ENCODE measurements at places on chromosomes 3 and 15.

DNA sequence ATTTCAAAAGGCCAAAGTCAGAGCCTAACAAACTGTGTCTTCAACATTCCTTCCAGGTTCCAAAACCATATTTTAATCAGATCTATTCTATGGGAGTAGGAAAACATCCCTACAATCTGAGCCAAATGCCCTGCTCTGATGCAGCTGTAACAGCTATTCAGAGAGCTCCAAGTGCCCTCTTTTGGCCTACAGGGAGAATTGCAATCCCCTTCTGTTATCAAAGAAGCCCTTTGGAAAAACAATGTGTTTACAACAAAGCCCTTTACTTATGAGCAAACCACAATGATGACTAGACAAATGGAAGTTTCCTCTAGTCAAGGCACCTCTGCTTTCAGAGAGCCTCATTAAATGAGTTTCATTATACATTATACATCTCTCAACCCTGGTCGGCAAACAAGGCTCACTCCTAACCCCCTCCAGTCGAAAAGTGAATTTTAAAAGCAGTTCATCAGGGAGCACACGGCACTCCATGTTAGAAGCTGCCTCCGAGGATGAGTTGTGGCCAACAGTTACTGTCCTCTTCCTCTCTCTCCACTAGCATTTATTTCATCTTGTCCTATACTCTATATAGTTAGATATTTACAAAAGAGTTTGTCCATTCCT is 42.6 kb upstream of the TMCO5A start:
- DNase-seq: peak; percentile 1

DNA sequence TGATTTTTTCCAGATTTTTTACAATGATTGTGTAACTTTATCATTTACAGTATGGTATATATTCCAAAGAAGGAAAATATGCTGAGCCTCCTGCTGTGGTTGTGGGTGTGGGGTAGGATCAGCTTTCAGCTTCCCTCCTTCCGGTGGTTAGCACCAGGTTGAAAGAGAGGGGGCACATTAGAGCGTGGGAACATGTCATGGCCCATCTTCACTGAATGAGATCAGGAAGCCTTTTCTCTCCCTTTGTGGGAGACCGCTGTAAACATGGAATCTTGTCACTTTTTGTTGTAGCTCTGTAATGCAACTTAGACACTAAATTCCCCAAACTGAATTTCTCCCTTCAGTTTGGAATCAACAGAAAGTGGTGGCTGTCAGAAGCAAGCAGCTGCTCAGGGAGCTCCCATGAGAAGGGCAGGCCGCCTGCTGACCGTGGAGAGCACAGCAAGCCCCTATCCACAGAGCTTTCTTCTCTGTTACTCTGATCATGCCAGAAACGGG is 86.7 kb upstream of the LIMD1 start:
- no peak for DNase-seq

GRCh38 chr3:107985496-107985895 is 105.3 kb downstream of the CD47 start:
- DNase-seq: no peak

GRCh38 chr15:71679793-71680353 is 130.5 kb upstream of the NR2E3 start:
- DNase-seq: no peak

- DNase-seq: no peak
These were observed 12.4 kb downstream of the GP5 start for GRCh38 chr3:194386648-194387047.

- DNase-seq: no peak
These were observed 34.3 kb upstream of the CMC1 start for GRCh38 chr3:28207000-28207733.

DNA sequence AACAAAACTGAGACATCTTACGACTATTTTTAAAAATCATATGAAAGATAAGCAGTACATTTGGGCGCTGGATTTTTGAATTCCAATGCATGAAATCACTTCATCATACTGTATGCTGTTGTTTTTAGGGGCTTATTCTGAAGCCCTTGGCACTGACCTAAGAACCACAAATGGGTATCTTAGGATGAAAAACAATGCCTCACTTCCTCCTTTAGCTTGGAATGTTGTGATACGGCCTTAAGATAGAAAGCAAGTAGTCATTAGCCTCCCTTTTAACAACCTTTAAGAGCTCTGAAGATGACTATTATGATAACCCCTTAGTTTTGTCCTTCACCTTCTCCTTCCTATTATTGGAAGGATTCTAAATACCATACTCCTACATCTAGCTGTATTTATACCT is 289.8 kb downstream of the ARPP21 start:
- no peak for DNase-seq

GRCh38 chr3:186594591-186595113 is 18.2 kb upstream of the AHSG start:
- DNase-seq: no peak

GRCh38 chr15:83292317-83292716 is 7.9 kb upstream of the BNC1 start:
- no peak for DNase-seq

DNA sequence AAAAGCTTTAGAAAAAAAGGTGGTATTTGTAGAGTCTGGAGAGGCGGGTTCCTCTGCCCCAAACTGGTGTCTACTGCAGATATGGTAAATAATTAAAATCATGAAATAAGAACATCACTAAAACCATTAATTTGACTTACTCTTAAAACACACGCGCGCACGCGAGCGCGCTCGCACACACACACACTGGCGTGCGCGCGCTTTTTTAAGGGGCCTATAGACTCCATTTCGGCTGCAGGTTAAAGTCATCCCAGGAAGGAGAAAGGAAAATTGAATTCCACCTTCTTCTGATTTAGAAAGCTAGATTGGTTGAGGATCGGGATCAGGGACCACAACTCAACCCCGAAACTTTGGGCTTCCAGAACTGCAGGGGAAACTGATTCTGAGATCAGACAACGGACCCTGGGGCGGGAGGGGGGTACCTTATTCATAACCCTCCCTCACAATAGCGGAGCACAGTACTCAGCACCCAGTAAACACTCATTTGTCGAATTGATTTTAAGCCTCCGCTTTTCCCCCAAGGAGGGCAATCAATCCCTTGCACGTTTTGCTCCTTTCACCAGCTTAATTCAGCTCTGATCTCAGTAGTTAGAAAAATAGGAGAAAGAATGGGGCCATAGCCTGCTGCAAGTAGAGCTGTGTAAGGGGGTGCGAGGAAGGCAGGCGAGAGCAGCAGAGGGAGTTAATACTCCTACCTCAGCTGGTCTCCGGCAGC is 509 bp upstream of the LRRC3B start:
- no peak for DNase-seq

GRCh38 chr15:51837792-51838251 is 8.4 kb downstream of the TMOD3 start:
- DNase-seq: no peak

GRCh38 chr15:60353245-60353920 is 44.4 kb downstream of the ANXA2 start:
- no peak for DNase-seq

DNA sequence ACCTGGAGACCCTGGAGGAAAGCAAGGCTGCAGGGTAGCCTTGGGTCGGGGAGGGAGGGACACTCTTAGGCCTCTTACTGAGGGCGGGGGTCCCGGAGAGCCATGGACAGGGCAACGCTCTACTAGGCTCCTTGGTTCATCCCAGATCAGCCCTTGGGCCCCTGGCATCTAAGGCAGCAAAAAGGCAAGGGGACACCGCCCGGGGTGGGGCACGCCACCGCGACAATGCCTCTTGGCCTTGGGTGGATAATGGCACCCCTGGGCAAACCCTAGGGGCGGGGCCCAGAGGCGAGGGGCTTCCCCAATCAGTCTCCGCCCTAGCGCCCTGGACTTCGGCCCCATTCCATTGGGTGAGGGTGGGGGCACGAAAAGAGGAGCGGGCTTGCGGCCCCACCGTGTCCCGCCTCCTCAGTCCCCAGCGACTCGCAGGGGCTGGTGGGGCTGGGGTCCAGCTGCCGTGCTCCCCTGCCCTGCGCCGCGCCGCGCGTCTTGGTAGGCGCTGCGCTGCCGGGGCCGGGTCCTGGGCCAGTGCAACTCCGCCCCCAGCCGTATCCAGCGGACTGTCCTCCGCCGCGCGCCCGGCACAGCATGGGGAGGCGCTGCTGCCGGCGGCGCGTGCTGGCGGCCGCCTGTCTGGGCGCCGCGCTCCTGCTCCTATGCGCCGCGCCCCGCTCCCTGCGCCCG is at the start of gene CHST13:
TSS of gene CHST13 (plus strand) at position 411 of the 684 bp plus-strand sequence. CDS start at position 589, 178 bp downstream.
- DNase-seq: no peak

GRCh38 chr3:172391592-172392302 is 56.5 kb downstream of the GHSR start:
- no peak for DNase-seq

DNA sequence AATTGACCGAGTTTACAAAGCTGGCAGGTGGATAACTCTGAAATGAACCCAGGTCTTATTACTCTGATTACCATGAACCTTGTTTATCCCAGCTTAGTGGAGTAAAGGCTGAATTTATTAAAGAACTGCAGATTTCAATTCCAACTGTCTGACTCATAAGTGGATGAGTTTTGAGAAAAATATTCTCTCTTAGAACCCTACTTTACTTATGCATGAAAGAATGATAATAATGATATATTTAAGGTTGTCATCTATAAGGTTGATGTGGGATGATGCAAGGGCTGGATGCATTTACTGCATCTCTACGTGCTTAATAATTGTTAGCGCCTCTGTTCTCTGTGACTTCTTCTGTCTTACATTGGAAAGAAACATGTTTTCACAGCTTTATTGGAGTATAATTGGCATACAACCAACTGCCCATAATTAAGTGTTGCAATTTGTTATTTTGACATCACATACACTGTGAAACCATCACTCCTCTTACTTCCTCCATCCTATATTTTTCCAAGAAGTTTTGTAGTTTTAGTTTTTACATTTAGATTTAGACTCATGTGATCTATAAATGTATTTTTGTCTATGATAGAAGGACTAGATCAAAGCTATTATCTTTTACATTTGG is 771.2 kb upstream of the ARRDC4 start:
- DNase-seq: no peak

- DNase-seq: no peak
These were observed 31.9 kb downstream of the RAD18 start for GRCh38 chr3:8931342-8931741.

DNA sequence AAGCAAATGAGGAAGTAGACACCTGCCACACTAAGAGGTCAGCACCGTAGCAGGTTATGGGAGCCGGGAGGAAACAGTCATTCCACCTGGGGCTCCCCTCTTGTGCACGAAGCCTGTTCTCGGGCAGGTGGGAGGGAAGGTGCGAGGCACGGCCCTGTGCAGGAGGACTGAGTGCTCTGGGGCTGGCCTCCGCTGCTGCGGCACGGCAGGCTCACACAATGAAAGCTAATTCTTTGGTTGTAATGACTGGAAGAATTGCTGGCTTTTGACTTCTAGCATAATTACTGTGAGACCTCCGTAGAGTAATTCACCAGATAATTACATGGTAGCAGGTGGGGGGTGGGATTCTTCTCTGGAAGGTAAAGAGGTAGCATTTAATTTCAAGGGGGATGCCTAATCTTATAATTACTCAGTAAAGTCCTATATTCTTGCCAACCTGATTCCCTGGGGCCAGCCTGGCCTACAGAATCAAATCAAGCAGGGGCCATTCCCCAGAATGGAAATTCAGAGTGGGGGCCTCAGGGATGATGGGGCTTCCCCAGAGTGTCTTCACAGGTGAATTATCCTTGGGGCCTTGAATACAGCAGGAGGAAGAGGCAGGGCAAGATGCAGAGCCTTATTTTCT is 129.1 kb downstream of the TPRA1 start:
- no peak for DNase-seq

GRCh38 chr3:10286596-10287295 is 6.0 kb downstream of the GHRL start:
- DNase-seq: peak; percentile 3

GRCh38 chr3:196237203-196237602 is 20.9 kb downstream of the SLC51A start:
- peak; percentile 8 for DNase-seq

- DNase-seq: no peak
These were observed 3.5 kb downstream of the VIPR1 start for GRCh38 chr3:42505849-42506410.

DNA sequence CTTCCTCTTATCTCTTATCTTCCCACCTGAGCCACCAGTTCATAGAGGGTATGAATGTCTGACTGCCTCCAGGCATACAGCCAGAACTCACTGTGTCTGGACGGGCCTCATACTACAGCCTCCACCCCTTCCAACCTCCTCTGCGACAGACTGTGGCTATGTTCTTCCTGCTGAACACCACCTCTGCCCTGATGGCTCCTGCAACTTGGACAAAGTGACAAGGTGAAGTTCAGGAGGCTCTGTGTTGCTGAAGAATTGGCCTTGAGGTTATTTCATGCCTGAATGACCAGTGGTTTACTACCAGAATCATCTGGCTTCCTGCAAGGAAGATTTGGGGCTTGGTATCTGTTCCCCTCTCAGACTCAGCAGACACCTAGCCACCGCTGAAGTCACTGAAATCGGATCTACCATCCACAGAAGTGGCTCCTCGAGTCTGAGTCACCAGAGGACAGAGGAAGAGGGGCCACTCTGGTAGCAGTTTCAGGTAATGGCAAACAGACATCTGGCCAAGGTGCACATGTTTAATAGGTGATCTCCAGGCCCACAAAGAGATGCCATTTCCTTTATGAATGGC is 14.2 kb upstream of the ULK3 start:
- DNase-seq: no peak

- DNase-seq: no peak
These were observed 17.7 kb upstream of the FGD5 start for GRCh38 chr3:14801031-14801430.

DNA sequence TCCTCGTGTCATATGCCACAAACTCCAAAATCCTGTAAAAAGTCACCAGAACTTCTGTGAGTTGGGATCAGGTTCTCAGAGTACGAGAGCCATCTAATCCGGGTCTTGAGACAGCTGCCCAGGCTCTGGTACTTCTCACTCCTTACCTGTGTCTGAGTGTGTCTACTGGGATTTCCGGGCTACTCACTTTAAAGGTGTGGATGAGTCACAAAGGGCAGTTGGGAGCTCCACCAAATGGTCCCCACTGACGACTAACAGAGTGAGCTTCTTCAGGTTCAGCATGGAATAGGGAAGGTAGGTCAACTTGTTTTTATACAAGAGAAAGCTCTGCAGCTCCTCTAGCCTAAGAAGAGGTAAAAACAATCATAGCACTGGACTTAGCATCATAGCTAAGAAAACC is 29.5 kb downstream of the RTP3 start:
- DNase-seq: no peak

DNA sequence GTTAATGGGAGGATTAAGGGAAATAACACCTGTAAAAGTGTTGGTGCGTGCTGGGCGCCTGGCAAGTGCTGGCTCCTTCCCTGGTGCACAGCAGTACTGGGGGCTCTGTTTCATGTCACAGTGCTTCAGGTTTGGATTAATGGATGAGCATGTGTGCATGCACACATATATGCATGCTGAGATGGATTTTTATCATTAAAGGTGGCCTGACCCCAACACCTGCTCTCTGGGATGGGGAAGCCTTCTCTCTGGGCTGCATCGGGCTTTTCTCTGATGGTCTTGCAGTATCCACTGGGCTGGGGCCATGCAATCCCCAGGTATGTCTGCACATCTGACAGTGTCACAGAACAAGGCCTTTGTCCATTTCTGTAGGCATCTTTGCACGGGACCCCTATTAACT is 127.5 kb upstream of the PLXNA1 start:
- no peak for DNase-seq

DNA sequence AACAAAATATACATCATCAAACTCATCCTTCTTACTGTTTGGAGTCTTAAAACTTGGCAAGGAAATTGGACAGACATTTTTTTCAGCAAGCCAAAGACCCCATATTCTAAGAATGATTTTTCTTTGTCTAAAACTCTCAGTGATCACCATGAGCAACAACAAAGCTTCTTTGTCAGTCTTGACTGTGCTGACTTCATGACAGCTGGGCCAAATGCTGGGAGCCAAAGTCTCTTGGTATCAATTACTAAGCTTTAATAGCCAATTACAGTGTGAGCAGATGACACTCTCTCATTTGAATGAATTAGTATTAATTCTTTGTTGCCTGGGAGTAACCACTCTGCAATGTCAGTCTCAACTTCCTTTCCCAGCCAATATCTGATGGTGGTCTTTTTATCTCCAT is 48.1 kb upstream of the GK5 start:
- DNase-seq: no peak

Data from NCI-H187 (cell line).